AG08396 (cell line): ENCODE measurements at places on chromosomes 11 and 22.

GRCh38 chr11:132719684-132720083 is 812.6 kb downstream of the OPCML start:
- no peak for DNase-seq

DNA sequence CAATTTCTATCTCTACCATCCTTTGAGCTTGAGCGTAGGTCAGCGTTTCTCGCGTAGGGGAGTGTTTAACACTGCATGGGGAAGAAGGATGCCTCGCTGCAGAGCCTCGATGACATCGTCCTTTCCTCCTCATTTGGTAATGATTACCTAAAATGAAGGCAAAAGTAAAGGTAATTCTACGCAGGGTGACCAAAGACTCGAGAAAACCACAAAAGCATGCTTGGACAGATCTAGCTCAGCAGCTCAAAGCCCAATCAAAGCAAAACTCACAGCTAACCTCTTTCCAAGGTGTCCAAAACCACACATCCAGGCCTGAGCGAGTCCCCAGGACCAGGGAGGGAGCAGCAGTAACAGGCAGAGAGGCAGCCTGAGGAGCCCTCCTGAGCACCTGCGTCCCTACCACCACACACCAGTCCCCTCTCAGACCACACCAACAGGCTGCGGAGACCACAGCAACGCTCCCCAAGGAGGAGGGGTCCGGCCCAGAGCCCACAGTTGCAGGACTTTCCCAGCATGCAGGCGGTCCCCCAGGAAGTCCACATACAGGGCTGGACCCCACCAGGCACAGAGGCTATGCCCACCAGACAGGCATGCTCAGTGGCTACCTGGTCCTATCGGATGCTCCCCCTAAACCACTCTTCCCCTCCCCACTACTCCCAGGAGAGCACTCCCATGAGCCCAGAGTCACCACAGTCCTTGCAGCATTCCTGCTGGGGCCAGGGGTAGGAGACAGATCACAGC is 3.3 kb downstream of the BRD1 start:
- DNase-seq = no peak

DNA sequence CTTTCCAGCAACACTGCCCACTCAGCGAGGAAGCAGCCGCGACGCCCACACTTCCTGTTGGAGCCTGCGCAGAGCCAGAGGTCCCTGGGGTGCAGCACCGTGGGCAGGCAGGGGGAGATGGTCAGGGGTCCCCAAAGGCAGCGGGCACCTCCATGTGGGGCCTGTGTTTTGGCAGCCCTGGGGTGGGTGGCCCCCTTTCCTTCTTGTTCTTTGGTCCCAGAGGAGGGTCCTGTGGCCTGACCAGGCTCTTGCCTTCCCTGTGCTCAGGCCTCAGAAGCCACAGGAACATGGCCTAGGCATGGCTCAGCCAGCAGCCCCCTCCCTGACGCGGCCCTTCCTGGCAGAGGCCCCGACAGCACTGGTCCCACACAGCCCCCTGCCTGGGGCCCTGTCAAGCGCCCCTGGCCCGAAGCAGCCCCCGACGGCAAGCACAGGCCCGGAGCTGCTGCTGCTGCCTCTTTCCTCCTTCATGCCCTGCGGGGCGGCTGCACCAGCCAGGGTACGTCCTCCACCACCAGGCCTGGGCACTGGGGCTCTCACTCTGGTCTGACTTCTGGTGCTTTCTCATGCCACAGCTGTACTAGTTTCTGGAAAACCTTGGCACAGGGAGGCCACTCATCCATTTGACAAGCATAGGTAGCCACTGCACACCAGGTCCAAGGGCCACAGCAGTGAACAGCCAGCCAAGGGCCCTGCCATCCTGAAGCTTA is 47.1 kb downstream of the PISD start:
- no peak for DNase-seq

- DNase-seq = no peak
These were observed 35.0 kb upstream of the LMO2 start for GRCh38 chr11:33926671-33927552.

DNA sequence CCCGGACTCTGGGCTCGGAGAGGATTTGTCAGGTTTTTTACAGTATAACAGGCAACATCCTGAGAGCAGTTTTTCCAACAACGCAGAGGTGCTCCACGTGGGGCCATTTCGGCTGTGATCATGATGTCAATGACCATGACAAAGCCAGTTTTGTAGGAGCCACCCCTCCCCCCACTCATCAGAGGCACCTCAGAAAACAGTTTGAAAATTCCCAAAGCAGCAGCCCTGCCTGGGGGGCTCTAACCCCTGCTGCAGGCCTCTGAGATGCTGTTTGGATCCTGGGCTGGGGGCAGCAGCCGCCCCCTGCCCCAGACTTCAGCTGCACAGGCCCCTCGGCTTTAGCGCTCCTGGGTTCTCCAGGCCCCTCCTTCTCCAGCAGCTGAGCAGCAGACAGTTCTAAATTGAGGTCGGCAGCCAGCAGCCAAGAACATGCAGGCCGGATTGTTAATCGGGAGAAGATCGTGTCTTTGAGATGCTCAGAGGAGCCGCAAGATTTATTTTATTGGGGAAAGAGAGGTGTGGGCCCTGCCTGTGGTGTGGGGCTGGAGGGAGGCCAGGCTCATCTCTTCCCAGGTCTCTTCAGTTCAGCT is 19.4 kb downstream of the NFAM1 start:
- DNase-seq = no peak

DNA sequence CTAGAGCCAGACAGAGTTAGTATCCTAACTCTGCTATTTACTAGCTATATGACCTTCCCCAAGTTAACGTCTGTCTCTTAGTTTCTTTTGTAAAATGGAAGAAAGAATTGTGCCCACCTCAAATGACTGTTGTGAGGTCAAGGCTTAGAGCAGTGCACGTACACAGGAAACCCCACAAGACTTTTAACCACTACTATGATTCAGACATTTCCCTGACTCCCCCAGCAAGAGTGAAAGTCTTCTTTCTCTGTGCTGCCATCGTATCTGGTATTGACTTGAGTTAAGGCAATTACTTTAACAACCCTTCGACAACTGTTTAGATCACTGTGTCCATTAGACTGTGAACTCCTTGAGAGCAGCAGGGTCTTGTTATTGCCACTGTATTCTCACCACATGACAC is 2.6 kb upstream of the OR52W1 start:
- no peak for DNase-seq
